Transverse colon (tissue), 4 donors: ENCODE measurements at places on chromosomes 4 and X. TPM values are rescaled to one million over a fixed set of nuclear protein-coding genes. Genes with fewer than 3 reads are reported as not detected.

GRCh38 chr4:185743722-185744487 lies 68.1 kb downstream of the SORBS2 start:
- no peak for DNase-seq

- DNase-seq, result no peak
Observed at GRCh38 chr4:185654311-185654710, 119.0 kb upstream of the PDLIM3 start.

Gene SPACA5
- not detected for total RNA-seq

Gene TCEAL1
- 79.2 TPM for total RNA-seq

Gene ADH1A
- not detected for total RNA-seq
